Vagina (tissue), 2 donors: ENCODE measurements at places on chromosomes 16 and 17. TPM values are rescaled to one million over a fixed set of nuclear protein-coding genes. Genes with fewer than 3 reads are reported as not detected.

The CD300A gene
- 4.2 TPM for total RNA-seq

DNA sequence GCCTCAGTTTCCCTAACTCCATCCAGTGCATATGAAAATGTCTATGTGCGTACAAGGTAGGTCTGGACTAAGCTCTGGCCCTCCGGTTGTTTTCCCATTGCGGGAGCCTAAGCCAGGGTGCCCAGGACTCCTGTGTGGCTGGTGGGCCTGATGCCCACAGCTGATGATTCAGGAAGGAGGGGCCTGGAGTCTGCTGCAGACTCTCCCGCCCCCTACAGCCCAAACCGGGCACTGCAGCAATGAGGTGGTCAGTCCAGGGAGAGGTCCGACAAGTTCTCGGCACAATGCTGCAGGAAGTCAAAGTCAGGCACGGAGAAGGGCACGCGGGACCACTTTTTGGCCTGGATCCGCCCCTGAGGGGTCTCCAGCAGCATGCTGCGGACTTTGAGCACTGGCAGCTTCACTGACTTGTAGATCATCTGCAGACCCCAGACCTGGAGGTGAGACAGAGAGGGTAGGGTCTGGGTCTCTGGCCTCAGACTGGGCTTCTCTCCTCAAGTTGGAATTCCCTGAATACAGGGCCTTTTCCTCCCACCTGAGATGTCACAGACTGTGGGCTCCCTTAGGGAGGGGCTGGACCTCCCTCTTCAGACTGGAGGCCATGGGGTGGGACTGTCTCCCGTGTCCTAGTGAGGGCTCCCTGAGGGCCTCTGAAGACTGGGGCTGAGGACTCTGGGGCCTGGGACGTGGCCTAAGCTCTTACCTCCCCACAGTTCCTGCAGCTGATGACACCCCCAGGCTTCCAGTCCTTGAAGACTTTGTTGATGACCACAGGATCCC is 3.4 kb upstream of the ZNF385C start:
- no peak for DNase-seq
- no peaks in the 10 kb centered on the region for H3K27me3 ChIP-seq
- no peak overlapping the region for H3K27ac ChIP-seq
- no peak overlapping the region for H3K4me3 ChIP-seq

DNA sequence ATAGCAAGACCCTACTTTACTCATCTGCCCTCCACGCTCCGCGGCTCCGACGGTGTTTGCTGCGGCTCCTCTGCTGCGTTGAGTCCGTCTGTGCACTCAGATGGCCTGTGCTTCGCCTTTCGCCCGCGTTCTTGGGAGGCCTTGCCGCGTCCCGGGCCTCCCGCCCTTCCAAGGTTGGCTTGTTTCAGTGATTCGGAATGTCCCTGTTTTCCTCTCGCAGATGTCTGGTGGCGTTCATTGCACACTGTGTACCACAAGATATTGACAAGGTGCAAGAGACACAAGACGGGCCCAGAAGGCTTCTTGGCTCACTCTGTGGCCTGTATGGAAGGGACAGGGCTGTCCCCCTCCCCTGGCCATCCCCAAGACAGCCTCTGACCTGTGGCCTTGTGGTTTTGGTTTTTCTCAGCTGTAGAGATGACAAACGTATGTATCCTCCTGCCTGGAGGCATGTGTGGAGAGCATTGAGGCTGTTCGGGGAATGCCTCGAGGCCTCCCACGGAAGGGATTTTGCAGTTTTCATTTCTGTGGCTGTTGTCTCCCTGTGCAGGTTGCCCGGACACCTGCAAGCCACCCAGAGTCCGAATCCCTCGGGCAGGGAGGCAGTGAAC is 15.4 kb downstream of the MGRN1 start:
- H3K4me3 ChIP-seq, result no peak overlapping the region
- no peaks in the 10 kb centered on the region for H3K27me3 ChIP-seq
- DNase-seq, result no peak
- no peak overlapping the region for H3K27ac ChIP-seq
- peaks cover 44% of the 10 kb centered on the region for H3K4me1 ChIP-seq
- peaks cover 2% of the 10 kb centered on the region for H3K36me3 ChIP-seq

GRCh38 chr17:78284146-78284545 is 52.7 kb downstream of the TMEM235 start:
- no peak overlapping the region for H3K27ac ChIP-seq
- no peak for DNase-seq
- H3K4me1 ChIP-seq, result no peaks in the 10 kb centered on the region
- no peak overlapping the region for H3K4me3 ChIP-seq
- no peaks in the 10 kb centered on the region for H3K27me3 ChIP-seq

DNA sequence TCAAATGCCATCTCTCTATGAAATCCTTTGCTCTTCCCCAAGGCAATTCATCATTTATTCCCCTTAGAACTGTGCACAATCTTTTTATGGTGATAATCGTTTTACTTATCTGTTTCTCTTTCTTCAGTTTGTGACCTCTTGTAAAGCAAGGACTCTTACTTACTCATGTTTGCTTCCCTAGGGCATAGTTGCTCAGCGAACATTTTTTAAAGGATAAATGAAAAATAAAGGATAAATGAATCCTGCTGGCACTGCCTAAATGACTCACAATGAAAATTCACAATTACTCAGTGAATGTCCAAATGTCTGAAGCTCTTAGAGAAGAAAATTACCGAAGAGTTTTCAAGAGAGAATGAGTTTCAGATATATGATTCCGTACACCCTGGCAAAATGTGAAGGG is 671.7 kb downstream of the CDH11 start:
- H3K27ac ChIP-seq, result no peak overlapping the region
- H3K27me3 ChIP-seq, result no peaks in the 10 kb centered on the region
- no peak for DNase-seq
- no peaks in the 10 kb centered on the region for H3K36me3 ChIP-seq
- H3K4me1 ChIP-seq, result no peaks in the 10 kb centered on the region

The PLA2G10 gene
- not detected for total RNA-seq
